ENCODE measurements at places on chromosomes 1 and 21.

DNA sequence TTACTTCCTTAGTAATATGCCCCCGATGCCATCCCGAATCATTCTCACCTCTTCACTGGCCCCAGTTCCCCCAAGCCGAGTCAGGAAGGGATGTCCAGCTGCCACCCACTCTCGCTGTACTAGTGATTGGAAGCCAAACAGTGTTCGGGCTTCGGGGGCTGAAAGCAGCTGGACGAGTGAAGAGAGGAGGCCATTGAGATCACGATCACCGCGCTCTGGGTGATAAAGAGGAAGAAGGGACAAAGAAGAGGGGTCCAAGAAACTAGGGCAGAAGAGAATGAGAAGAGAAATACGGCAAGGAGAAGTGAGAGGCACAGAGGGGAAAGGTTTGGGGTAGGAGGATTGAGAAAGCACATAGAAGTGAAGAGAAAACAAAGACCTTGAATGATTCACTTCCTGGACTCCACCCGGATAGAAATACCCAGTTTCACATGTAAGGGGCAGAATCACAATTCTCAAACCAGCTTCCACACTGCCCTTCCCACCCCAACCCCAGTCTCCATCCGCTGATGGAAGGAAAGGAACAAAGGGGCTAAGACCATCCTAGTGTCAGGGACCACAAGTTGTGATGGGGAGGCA, 3.7 kb upstream of the SF3B4 start:
- DNase-seq: no peak

GRCh38 chr1:101235696-101236515, 913 bp upstream of the S1PR1 start:
- DNase-seq: no peak

DNA sequence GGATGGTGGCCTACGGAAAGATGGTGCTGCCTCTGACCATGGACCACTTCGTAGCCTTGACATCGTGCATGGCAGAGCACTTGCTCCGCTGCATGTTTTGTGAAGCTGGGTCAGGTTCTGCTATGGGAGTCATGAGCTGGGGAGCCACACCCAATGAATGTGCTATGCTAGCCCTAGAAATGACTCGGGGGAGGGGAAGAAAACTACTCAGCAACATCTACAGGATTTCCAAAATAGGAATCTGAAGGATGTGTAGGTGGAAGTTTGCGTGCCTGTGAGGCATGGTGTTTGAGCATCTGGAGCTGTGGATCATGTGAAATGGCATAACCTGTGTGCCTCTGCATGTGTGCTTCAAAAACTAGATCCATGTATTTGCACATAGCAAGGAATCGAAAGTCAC, 247.3 kb downstream of the CACNA1E start:
- DNase-seq: no peak

GRCh38 chr1:116697548-116698243, 30.2 kb upstream of the IGSF3 start:
- DNase-seq: no peak

- no peak for DNase-seq
Measured at GRCh38 chr1:167297222-167298214, 76.8 kb downstream of the POU2F1 start.

- DNase-seq: no peak
Measured at GRCh38 chr1:15034656-15035055, 118.9 kb upstream of the TMEM51 start.

DNA sequence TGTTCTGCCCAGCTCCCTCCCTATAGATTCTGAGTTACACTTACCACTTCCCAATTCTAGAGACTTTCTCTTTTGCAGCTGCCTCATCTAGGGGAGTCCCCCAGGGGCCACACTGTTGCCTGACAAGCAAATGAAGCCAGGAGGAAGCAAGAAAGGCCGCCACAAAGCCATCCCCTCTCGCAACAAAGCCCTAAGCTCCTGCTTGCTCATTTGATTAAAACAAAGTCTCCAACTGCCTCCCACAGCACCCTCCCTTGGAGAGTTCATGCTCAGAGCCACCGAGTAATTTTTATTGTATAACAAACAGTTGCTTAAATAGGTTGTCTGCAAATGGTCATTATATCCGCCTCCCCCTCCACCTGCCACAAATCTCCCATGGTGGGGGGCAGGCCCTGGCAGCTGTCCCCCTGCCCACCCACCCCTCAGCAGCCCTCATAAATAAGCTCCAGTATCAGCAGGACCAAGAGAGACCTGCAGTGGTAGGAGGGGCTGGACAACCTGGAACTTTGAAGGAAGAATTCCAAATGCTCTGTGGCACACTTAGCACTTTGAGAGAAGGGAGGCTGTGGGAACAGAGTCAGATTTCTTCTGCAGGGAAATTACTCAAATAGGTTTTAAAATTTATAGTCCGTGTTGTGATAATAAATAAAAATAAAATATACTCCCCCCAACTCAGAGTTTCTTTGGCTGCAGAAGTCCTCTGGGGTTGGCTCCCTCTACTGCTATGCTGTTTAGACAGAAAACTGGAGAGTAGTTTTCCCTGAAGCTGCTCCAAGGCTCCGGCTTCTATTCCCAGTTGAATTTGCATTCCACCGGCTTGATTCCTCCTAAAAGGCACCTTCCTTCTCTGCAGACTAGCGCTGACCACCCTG, 237.5 kb downstream of the TTLL7 start:
- no peak for DNase-seq

DNA sequence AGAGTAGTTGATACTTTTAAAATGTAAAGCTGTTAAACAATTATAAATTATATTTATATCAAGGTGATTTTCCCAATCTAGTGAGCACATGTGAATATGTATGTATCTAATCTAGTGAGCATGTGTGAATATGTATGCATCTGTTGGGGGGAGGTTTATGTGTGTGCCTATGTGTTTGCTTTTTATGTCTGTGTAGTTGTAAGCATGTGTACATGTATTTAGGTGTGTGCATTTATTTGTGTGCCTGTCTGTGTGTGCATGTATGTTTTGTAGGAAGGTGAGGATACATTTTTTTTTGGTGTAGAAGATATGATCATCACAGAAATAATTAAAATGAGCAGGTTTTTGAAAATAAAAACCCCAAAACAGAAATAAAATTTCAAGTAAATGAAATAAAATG, 318.9 kb upstream of the CHRM3 start:
- DNase-seq: no peak

DNA sequence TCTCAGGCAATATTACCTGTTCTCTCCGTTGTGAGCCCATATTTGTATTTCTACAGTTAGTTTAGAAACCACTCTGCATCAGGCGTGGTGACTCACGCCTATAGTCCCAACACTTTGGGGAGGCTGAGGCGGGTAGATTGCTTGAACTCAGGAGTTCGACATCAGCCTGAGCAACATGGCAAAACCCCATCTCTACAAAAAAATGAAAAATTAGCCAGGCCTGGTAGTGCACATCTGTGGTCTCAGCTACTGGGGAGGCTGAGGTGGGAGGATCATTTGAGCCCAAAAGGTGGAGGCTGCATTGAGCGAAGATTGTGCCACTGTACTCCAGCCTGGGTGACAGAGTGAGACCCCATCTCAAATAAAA, 19.7 kb upstream of the ID3 start:
- no peak for DNase-seq

GRCh38 chr21:43299441-43300277, 127.3 kb downstream of the SIK1 start:
- DNase-seq: no peak

DNA sequence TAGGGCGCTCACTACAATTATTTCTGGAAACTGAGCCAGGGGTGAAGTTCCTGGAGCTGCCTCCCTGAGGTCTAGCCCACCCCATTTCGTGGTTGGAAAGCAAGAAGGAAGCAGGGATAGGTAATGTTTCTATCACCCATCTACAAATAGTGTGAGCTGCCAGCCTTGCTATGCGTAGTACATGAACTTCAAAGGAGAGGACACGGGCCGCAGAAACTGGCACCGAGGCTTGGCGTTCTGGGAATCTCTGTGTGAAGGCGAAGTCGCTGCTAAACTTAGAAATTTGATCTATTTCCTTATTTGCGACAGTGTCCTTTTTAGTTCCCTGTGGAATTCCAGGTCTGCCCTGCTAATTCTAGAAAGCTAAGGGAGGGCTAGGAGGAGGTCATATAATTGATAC, 49.6 kb upstream of the NTPCR start:
- no peak for DNase-seq

Data from astrocyte of the cerebellum (primary cell).